ENCODE measurements at places on chromosomes 6 and 20. TPM values are rescaled to one million over a fixed set of nuclear protein-coding genes. Genes with fewer than 3 reads are reported as not detected.

The KCNK5 gene
- total RNA-seq: 0.09 TPM

The PPP1R14C gene
- total RNA-seq: 83.0 TPM

The SIRPD gene
- total RNA-seq: not detected

The EEF1A2 gene
- total RNA-seq: 1,794 TPM

DNA sequence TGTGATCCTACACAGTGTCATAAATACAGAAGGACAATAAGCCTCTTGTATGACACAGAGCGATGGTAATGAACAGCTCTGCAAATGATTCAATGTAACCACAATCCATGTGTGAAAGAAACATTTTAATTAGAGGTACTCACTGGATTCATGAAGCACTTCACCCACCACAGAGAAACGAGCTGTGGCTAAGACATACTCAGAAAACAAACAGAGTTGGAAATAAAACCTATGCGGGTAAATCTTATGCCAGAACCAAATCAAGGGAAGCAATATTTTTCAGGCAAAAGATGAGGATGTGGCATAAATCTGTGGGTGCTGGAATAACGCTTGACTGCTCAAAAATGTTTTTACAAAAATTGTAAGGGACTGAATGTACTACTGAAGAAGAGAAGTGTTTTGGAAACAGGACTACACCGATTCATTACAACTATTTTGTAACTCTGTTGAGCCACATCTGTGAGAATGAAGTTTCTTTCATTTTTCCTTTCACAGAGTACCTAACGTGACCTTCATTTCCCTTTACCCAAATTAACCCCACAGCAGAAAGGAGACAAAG, 112.1 kb downstream of the WDR27 start:
- H3K27me3 ChIP-seq: no peaks in the 10 kb centered on the region
- H3K4me1 ChIP-seq: no peaks in the 10 kb centered on the region
- H3K27ac ChIP-seq: no peak overlapping the region

DNA sequence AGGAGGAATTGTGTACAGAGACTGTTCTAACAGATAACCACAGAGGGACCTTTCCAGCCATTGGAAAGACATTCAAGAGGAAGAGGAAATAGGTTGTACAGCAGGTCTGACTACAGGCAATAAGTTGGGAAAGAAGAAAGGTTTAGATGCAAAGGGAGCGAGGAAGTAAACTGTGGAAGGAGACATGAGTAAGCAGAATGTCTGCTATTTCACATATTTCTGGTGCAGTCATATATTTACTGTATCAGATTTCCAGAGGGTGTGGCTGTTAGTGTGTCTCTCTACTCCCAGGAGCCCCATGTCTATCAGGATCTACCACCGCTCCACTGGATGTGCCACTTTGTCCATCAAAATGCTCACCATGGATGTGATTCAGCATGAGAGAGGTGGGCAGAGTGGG, 25.9 kb downstream of the MRS2 start:
- H3K36me3 ChIP-seq: peaks cover 53% of the 10 kb centered on the region
- H3K27me3 ChIP-seq: no peaks in the 10 kb centered on the region
- H3K4me3 ChIP-seq: no peak overlapping the region
- H3K27ac ChIP-seq: no peak overlapping the region

DNA sequence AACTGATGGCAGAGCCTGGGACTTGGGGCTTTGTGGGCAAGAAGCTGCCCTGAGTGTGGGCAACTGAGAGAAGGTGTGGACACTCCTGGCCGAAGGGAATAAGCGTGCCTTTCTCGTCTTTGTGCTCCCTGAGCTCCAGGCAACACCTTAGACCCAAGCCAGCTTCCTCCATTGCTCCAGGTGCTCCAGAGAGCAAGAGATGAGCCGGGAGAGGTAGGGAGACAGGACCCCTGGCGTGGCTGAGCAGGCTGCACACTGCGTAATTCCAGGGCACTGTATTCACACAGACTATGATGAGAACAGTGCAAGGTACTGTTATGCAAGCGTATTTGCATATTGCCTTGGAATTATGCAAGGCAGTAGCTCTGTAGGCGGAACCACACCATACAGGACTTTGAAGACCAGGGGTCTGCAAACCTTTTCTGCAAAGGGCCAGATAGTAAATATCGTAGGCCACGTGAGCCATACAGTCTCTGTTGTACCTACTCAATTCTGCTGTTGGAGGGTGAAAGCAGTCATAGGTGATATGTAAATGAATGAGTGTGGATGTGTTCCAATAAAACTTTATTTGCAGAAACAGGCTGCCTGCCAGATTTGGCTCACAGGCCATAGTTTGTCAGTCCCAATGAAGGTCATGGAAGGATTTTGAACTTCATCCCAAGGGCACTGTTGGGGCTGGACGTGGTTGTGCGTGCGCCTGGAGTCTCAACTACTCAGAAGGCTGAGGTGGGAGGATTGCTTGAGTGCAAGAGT, 42.1 kb upstream of the FAM83D start:
- no peak overlapping the region for H3K27ac ChIP-seq
- peaks cover 30% of the 10 kb centered on the region for H3K4me1 ChIP-seq
- no peaks in the 10 kb centered on the region for H3K36me3 ChIP-seq
- no peak overlapping the region for H3K4me3 ChIP-seq

GRCh38 chr20:25372584-25373336, 17.9 kb downstream of the ABHD12 start:
- no peak overlapping the region for H3K27ac ChIP-seq
- H3K27me3 ChIP-seq: no peaks in the 10 kb centered on the region
- no peak for DNase-seq
- no peaks in the 10 kb centered on the region for H3K4me1 ChIP-seq
- H3K36me3 ChIP-seq: no peaks in the 10 kb centered on the region

GRCh38 chr6:122128445-122128844, 271.0 kb upstream of the HSF2 start:
- H3K27ac ChIP-seq: peak overlapping the region; percentile 85
- H3K27me3 ChIP-seq: no peaks in the 10 kb centered on the region
- no peak overlapping the region for H3K4me3 ChIP-seq
- no peaks in the 10 kb centered on the region for H3K36me3 ChIP-seq
- H3K4me1 ChIP-seq: no peaks in the 10 kb centered on the region

- H3K27me3 ChIP-seq: no peaks in the 10 kb centered on the region
- H3K36me3 ChIP-seq: no peaks in the 10 kb centered on the region
- H3K27ac ChIP-seq: no peak overlapping the region
- DNase-seq: no peak
- H3K4me3 ChIP-seq: no peak overlapping the region
- no peaks in the 10 kb centered on the region for H3K4me1 ChIP-seq
Measured at GRCh38 chr20:6302041-6302440, 179.2 kb upstream of the FERMT1 start.

DNA sequence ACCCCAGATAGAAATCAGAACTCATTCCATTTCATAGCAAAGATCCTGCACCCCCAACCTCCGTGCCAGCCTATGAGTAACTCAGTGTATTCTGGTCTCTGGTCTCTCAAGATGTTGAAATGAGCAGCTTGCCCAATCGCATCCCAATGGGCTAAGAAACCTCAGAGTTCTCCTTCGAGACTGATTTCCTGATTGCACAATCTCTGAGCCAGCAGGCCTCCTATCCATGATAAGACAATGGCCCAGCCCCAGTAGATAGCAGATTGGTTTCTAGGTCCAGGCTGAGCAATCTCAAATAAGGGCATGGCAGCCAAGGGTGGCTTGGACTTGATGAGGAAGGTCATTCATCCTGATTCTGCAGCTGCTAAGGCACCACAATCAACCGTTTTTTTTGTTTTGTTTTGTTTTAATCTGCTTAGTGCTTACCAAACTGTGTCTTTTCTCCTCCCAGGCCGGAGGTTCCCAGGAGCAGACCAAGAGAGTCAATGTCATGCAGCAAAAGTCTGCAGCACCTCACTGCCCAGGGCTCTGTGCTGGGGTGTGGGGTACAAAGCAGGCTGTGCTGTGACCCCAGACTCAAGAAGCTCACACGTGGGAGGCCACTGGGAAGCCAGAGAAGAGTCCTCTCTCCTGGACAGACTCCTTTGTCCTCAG, 125.1 kb upstream of the NXT1 start:
- no peaks in the 10 kb centered on the region for H3K36me3 ChIP-seq
- H3K27ac ChIP-seq: no peak overlapping the region
- no peaks in the 10 kb centered on the region for H3K4me1 ChIP-seq
- no peak overlapping the region for H3K4me3 ChIP-seq
- H3K27me3 ChIP-seq: no peaks in the 10 kb centered on the region
- peak; percentile 69 for DNase-seq

- peaks cover 9% of the 10 kb centered on the region for H3K4me1 ChIP-seq
- no peaks in the 10 kb centered on the region for H3K36me3 ChIP-seq
- no peak overlapping the region for H3K27ac ChIP-seq
- H3K27me3 ChIP-seq: no peaks in the 10 kb centered on the region
Measured at GRCh38 chr20:40280616-40281015, 408.4 kb downstream of the MAFB start.

DNA sequence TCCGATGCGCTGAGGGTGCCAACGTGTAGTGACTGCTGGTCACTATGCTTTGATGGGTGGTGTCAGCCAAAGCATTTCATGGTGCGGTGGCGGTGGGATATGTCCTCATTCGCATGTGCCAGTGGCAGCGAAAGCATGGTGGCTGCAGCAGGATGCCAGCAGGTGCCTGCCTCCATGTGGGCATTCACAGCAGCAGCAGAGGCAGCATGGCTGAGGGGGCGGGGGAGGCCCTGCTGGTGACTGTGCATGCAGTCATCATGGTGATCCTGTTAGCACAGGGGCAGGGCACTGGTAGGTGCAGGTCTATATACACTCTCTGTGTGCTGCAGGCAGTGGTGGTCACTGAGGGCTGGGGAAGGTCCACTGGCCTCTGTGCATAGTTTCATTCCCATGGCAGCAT, 22.0 kb downstream of the FIG4 start:
- DNase-seq: no peak
- H3K4me3 ChIP-seq: no peak overlapping the region
- H3K27ac ChIP-seq: no peak overlapping the region
- H3K4me1 ChIP-seq: no peaks in the 10 kb centered on the region

GRCh38 chr6:17600527-17601385, 654 bp downstream of the FAM8A1 start:
- H3K36me3 ChIP-seq: peaks cover 33% of the 10 kb centered on the region
- peak overlapping the region; percentile 94 for H3K4me3 ChIP-seq
- H3K27ac ChIP-seq: peak overlapping the region; percentile 98
- peak; percentile 51 for DNase-seq

DNA sequence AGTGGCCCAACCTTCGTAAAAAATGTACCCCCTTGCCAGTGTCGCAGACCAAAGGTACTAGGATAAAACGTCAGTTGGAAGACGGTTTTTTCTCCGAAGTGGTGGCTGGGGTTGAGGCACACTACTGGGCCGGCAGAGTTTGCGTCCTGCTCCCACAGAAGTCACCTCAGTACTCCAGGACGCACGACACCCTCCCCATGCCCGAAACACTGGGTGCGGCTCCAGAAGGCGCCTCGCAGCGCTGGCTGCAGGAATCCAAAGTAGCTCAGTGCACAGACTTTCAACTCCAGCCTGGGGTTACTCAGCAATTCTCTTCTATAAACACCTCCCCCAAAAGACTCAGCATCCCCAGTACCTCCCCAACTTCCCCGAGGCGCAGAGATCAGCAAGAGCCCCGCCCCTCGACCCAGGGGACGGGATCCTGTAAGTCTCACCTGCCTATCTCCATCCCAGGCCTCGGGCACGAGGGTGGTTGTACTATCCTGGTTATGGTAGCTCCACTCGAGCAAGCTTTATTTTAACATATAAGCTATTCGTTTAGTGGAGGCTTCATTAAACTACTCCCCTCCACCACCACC, 88.2 kb downstream of the ZFP64 start:
- H3K27me3 ChIP-seq: peaks cover 21% of the 10 kb centered on the region
- no peak for DNase-seq
- peak overlapping the region; percentile 34 for H3K4me3 ChIP-seq
- no peak overlapping the region for H3K27ac ChIP-seq

- H3K27me3 ChIP-seq: peaks cover 2% of the 10 kb centered on the region
- DNase-seq: no peak
- no peaks in the 10 kb centered on the region for H3K36me3 ChIP-seq
- no peak overlapping the region for H3K27ac ChIP-seq
Measured at GRCh38 chr6:104519566-104519965, 340.2 kb downstream of the HACE1 start.

- H3K27me3 ChIP-seq: no peaks in the 10 kb centered on the region
- DNase-seq: no peak
- H3K4me1 ChIP-seq: peaks cover 8% of the 10 kb centered on the region
- H3K4me3 ChIP-seq: no peak overlapping the region
- H3K27ac ChIP-seq: no peak overlapping the region
Measured at GRCh38 chr6:36805917-36806316, 33.3 kb downstream of the CPNE5 start.

- no peaks in the 10 kb centered on the region for H3K27me3 ChIP-seq
- no peaks in the 10 kb centered on the region for H3K4me1 ChIP-seq
- no peak overlapping the region for H3K27ac ChIP-seq
- no peak overlapping the region for H3K4me3 ChIP-seq
- DNase-seq: no peak
- no peaks in the 10 kb centered on the region for H3K36me3 ChIP-seq
Measured at GRCh38 chr6:150967910-150968309, 102.4 kb downstream of the MTHFD1L start.

- H3K36me3 ChIP-seq: no peaks in the 10 kb centered on the region
- peak; percentile 47 for DNase-seq
- no peak overlapping the region for H3K4me3 ChIP-seq
Measured at GRCh38 chr6:53326372-53327016, 22.3 kb downstream of the ELOVL5 start.

DNA sequence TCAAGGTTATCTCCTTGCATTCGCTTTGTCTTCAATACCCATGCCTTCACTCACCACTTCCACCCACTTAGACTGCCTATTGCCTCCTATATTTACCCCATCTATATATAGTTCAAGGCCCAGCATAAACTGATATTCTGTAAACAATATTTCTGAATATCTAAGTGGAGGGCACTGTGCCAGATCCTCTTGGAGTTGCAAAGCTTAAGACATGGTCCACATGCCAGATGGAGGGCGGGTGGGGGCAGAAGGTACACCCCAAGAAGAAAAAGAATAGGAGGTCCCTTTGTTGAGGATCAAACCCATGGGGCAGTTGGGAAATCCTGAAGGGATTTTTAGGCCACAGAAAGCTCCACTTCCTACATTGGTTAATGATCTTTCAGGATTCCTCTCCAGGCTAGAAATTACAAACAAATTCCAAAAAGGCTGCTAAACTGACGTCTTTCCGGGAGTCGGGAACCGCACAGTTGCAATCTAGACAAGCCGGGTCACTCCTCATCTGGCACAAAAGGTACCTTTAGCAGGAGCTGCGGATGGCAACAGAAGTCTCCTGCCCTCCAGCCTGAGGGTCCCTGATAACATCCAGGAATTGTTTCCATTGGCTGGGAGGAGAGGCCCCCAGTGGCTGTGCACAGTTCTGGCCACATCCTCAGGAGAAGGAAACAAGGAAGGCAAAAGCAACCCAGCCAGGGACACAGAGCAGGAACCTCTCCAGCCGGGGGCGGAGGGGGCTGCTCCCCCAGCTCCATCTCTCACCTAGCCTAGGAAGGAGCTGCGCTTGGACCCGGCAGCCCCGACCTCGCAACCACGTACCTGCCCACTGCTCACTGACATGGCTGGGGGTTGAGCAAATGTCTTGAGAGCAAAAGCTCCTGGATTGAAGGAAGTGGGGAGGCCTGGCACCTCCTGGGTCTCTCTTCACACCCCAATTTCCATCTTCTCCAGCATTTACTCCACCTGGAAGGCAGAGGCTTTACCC, 5.9 kb upstream of the LPIN3 start:
- H3K27ac ChIP-seq: peak overlapping the region; percentile 26
- peak; percentile 54 for DNase-seq
- no peaks in the 10 kb centered on the region for H3K36me3 ChIP-seq

- no peaks in the 10 kb centered on the region for H3K27me3 ChIP-seq
- no peak for DNase-seq
- H3K36me3 ChIP-seq: no peaks in the 10 kb centered on the region
- no peak overlapping the region for H3K27ac ChIP-seq
- no peak overlapping the region for H3K4me3 ChIP-seq
- no peaks in the 10 kb centered on the region for H3K4me1 ChIP-seq
Measured at GRCh38 chr6:167296902-167297301, 5.8 kb downstream of the UNC93A start.

GRCh38 chr6:125486881-125487280, 185.1 kb upstream of the HDDC2 start:
- H3K36me3 ChIP-seq: no peaks in the 10 kb centered on the region
- H3K4me3 ChIP-seq: no peak overlapping the region
- no peaks in the 10 kb centered on the region for H3K4me1 ChIP-seq
- no peak overlapping the region for H3K27ac ChIP-seq
- DNase-seq: no peak
